ENCODE measurements at places on chromosomes 4 and X.

DNA sequence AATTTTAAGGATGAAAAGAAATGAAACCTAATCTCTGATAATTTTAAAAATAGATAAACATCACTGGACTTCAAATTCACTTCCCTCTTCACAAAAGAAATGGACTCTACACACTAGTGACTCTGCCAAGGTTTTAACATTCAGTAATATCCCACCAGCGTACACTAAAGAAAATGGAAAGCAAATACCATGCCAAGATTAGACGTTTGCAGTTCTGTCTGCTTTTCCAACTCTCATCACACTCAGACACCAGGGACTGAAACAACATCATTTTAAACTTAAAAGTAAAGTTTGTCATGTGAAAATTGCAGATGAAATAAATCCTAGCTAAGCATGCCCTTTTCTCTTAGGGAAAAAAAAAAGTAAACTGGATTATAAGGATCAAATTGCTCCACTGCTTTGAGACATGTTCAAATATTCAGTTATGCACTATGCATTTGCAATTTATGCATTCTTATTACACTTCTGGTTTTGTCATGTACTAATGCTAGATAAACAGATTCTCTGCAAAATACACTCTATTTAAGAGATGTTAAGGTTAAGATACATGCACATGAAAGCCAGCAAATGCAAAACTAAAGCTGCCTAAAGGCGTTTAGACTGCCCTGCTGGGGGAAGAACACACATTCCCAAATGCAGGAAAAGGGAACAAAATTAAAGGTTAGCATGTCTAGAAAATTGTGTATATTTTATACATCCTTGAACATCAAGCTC lies 534.4 kb upstream of the EPHA5 start:
- no peak for DNase-seq

- DNase-seq, result no peak
Observed at GRCh38 chrX:73127700-73128241, 48.5 kb upstream of the PABPC1L2A start.

DNA sequence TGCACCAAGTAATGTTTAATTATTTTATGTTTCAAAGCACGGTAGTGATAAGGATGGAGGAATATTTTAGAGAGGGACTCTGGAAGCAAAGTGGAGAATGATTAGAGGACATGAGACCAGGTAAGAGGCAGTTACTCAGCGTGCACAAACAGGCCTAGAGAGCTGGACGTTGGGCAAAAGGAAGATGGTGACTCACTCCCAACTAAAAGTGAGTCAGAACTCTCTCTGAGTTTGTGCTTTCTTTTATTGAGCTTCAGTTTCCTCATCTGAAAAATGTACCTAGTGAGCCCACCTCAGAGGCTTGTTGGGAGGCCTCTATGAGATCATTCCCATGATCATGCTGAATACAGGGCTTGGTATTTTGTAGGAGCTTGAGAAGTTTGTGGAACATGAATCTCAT lies 1.6 kb upstream of the ZC4H2 start:
- no peak for DNase-seq

GRCh38 chrX:37701588-37701987 lies 16.0 kb downstream of the XK start:
- DNase-seq, result no peak

Measured in suppressor macrophage (primary cell).